ENCODE measurements at places on chromosomes 11 and 22.

DNA sequence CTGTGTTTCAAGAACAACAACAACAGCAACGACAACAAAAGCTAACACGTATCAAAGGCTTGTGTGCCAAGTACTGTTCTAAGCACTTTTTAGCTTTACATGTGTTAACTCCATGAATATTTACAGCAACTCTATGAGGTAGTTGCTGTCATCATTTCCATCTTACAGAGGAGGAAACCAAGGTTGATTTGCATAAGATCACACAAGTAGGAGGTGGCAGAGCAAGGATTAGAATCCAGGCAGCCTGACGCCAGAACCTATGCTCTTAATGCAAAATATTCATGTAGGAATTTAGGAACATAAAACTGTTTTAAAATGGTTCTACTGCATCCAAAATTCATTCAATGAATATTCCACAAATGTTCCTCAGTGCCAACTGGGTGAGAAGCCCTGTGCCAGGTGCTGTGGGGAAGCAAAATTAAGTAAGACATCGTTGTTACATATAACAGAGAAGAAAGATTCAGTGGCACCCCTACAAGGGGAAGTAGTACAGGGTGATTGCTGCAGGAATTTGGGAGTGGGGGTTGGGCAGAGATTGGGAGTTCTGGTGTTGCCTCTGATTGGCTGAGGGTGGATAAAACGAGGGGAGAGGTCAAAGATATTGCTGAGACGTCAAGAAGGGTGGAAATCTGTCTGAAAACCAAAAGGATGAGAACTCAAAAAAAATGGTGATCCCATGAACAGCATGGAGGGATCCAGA is 86.1 kb upstream of the ARHGAP20 start:
- no peak for DNase-seq

DNA sequence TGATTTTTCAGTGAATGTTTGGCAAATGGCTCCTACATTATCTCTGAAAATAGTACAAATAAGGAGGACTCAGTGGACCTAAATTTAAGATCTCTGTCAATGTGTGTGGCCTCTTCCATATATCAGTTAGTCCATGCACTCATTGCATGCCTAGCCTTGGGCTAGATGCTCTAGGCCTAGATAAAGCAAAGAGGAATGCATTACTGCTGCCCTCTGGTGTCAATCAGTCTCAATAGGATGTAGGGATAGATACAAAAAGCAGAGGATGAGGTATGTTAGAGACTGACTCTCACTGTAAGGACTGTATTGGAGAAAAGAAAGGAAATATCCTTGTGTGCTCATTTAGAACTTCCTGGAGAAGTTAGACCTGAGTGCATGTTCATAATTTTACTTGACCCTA is 42.0 kb downstream of the MS4A2 start:
- peak; percentile 2 for DNase-seq

DNA sequence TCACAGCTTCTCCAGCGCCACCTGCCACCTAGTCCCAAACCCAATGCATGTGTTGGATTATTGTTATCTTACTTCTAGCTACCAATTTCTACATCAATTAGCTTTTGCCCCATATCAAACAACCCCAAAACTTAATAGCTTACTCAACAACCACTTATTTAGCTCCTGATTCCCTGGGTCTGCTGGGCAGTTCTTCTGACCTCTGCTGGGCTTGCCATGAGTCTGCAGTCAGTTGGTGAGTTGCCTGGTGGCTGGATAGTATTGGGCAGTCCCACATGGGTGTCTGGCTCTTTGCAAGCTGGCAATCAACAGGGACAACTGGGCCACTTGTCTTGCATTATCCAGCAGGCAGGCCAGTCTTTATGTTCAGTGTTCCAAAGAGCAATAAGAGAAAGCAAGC is 13.6 kb upstream of the MS4A15 start:
- no peak for DNase-seq

DNA sequence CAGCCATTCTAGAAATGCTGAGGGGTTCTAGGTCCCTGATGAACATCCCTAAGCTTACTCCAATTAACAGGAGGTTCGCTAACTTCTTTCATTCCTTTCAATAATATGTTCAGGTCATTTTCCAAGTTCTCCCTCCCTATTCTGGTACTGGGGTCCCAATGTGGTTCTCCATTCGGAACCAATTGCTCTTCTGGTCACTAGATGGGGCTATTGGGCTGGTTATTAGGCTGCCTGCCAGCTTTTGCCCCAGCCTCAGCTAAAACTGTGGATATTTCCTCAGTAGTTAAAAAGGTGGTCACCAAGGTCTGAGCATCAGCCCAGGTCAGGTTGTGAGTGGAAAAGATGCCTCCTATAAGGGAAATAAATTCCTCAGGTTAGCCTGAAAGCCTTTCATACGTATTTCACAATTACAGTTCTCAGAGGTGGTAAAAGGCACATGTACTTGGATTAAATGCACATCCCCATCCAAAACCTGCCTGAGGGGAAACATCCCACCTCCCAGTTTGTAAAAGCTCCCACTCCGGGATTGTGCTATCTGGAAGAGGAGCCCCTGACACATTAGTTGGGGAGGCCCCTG is 161.1 kb upstream of the CCDC179 start:
- DNase-seq = no peak

DNA sequence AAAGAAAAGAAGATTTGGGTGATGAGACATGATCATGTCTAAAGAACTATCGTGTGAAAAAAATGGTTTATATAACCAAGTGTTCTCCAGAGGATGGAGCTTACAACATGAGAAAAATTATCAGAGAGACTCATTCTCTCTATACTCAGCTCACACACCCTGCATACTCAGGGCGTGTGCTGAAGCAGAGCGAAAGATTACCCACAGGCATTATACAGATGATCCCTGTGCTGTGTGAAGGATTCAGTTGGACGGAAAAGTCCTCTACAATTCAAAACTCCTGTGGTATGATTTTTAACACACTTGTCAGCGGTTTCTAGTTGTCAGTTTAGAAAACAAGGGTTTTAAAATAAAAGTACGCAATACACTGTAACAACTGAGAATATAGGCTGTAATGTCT is 267.3 kb downstream of the DLG2 start:
- no peak for DNase-seq

DNA sequence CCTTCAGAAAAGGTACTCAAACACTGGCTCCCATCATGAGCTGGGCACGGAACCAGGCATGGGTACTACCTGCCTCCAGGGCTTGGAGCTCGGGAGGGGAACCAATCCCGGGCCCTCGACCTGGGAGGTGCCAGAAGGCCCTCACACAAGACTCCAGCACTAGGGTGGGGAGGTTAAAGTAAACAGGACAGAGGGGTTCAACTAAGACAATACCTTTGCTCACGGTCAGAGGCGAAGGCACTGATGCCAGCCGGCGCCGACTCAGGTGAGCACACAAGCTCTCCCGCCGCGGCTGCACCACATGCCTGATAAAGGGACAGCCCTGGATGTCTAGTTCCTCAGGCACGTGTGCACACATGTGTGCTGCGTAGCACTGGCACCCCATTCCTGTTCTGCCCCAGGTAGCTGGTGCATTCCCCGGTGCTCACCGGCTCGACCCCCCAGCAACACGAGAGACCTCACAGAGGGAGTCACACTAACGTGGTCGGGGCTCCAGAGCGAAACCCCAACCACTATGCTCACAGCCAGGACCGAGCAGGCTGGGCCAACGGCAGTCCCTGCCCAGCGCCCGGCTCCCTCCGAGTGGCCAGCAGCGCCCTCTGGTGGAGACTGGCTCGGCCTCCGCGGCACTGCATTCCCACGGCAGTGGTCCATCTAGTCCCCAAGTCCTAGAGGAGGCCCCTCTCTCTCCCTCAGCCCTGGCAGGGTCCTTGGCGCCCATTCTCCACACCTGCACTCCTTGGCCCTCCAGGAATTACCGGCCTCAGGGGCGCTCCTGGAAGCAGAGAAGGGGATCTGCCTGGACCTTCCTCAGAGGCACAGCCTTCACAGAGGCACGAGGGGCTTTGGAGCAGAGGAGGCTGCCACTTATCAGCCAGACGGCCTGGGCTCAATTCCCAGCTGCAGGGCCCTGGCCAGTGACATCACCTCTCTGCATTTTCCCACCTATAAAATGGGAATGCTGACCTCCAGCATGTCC is 28.8 kb upstream of the MOB2 start:
- DNase-seq = no peak

- no peak for DNase-seq
Observed at GRCh38 chr22:45672564-45673481, 1.2 kb downstream of the ATXN10 start.

- no peak for DNase-seq
Observed at GRCh38 chr22:31241200-31241599, 29.1 kb downstream of the LIMK2 start.

DNA sequence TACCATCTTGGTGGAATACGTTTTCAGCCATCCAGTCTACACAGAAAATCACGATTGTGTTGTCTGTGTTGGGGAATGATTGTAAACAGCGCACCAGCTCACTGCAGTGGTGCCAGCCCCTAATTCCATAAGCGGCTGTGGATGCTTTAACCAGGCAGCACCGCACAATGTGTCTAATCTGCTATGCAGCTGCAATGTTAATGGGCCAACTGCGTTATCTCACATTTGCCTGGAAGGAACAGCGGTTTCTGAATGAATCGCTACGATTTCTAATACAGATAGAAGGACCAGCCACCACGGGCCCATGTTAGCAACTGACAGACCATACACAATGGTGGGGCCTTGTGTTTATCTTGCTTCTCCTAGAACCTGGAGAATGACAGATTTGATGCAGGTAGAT is 384.5 kb upstream of the KIRREL3 start:
- DNase-seq = no peak
